CD8-positive, alpha-beta memory T cell (primary cell): ENCODE measurements at places on chromosomes 4 and X.

DNA sequence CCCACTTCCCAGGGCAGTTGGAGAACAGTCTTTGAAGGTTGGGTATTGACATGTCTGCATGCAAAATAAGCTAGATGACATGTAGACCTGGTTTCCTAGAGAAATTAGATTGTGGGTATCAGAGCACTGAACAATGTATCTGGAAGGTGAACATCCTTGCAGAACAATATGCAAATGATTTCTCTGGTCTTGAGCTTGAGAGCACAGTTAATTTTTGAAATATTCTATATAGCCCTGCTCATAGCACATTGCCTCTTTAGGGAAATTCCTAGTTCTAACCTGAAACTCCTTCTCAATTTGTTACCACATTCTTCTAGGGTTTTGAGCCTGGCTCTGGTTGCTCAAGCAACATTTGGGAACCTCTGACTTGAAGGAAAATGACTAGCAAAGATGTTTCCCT lies 41.6 kb upstream of the LAS1L start:
- DNase-seq, result no peak

- DNase-seq, result peak; percentile 37
Measured at GRCh38 chr4:151801547-151802516, 41.0 kb upstream of the GATB start.

GRCh38 chr4:77158487-77158861 lies 1.5 kb downstream of the CCNG2 start:
- DNase-seq, result no peak

GRCh38 chrX:38103857-38104812 lies 97.8 kb downstream of the SYTL5 start:
- no peak for DNase-seq

DNA sequence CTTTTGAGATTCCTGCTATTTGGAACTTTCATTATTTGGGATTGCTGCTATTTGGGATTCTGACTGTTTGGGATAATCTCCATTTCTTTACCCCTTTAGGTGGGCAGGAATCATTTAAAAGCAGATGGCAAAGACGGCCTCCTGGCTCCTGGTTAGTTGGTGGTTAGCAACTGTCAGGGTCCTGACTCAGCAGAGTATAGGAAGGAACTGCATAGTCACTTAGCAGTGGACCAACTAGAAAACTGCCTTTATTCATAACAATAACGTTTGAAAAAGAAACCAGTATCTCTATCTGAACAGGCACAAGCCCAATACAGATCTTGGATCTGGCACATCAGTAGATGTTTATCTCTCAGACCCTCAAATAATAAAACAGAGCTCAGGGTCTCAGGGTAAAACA lies 469.7 kb upstream of the FGF16 start:
- no peak for DNase-seq

DNA sequence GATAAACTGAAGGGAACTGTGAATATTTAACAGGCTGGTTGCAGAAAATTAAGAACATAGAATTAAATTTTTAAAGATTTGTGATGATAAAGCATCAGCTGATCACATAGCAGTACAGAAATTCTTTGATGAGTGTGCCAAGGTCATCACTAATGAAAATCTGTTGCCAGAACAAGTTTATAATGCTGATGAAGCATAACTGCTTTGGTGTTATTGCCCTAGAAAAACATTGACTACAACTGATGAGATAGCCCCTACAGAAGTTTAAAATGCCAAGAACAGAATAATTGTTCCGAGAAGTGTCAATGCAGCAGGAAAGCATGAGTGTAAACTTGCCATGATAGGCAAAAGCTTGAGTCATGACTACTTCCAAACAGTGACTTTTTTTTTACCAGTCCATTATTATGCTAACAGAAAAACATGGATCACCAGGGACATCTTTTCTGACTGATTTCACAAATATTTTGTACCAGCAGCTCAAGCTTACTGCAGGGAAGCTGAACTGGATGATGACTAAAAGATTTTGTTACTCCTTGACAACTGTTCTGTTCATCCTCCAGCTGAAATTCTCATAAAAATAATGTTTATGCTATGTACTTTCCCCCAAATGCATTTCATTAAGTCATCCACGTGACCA lies 1136.6 kb downstream of the FAT4 start:
- no peak for DNase-seq

DNA sequence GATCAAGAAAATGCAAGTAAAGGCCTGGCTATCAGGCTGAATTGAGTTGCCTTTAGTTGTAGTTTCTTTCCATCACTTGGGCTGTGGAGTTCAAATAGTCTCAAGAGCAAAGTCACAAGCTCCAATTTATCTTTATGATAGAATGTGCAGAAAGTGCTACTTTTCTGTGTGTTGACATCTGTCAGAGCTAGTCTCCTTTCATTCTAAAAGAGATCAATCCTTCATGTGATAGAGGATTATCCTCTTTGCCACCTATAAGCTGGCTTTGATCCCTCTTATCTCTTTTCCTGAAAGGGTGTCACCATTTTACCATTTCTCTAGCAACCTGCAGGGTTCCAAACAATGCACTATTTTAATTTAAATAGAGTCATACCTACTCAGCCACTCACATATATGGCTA lies 224.9 kb downstream of the TEX13A start:
- DNase-seq, result no peak

DNA sequence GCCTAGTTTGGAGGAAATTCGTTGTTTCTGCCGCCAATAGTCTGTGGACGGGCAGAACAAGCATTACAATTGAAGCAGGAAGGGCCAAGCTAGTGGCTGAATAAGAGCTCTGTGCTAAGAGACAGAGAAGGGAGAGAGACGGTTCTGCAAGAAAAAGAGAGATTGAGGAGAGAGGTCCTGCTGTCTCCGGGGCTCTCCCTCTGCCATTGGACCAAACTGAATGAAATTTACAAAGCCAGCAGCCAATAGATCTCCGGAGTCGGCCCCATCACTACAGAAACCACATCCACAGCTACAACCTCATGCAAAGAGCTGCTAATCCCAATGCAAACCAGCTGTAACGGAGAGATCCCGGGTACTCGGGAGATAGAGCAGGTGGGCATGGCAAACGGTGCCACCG lies at the start of gene NLGN4X:
TSS of gene NLGN4X (minus strand) at position 148 of the 400 bp plus-strand sequence. CDS start 77,401 bp downstream, outside the sequence.
- no peak for DNase-seq

DNA sequence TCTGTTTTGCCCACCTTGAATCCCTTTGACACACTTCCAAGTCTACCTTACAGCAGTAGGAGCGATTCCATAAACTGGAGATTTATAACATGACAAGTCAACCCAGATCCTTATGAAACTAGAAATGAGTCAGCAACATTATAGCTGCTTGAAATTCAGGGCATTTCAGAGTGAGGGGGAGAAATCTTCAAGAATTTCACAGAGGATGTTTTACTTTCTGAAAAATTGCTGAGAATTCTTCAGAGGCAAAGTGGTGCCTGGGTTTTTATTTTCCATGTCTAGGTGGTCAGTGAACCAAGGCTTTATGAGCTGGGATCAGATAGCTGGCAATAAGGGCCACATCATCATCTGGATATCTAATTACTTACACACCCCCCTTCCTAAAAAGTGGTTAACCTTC lies 119.8 kb downstream of the PPARGC1A start:
- DNase-seq, result no peak

DNA sequence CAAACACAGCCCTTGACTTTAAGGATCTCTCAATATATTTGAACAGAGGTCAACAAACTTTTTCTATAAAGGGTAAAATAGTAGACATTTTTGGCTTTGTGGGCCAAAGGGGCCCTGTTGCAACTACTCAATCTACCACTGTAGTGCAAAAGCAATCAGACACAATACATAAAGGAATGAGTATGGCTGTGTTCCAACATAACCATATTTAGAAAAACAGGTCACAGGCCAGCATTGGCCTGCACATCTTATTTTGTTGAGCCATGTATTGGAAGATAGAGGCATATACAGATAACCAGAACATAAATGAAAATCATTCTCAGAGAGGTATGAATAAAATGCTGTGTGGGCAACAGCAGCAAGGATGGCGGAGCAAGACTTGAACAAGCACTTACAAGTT lies 49.8 kb downstream of the MID1 start:
- no peak for DNase-seq

GRCh38 chr4:132218406-132218805 lies 930.7 kb upstream of the PCDH10 start:
- DNase-seq, result no peak

GRCh38 chrX:94742772-94743171 lies 1068.8 kb downstream of the FAM133A start:
- DNase-seq, result no peak

GRCh38 chr4:181909368-181909767 lies 333.8 kb upstream of the TENM3 start:
- DNase-seq, result no peak

GRCh38 chrX:150868625-150869024 lies 29.8 kb downstream of the CD99L2 start:
- no peak for DNase-seq

GRCh38 chr4:65482410-65482809 lies 187.9 kb downstream of the EPHA5 start:
- no peak for DNase-seq

DNA sequence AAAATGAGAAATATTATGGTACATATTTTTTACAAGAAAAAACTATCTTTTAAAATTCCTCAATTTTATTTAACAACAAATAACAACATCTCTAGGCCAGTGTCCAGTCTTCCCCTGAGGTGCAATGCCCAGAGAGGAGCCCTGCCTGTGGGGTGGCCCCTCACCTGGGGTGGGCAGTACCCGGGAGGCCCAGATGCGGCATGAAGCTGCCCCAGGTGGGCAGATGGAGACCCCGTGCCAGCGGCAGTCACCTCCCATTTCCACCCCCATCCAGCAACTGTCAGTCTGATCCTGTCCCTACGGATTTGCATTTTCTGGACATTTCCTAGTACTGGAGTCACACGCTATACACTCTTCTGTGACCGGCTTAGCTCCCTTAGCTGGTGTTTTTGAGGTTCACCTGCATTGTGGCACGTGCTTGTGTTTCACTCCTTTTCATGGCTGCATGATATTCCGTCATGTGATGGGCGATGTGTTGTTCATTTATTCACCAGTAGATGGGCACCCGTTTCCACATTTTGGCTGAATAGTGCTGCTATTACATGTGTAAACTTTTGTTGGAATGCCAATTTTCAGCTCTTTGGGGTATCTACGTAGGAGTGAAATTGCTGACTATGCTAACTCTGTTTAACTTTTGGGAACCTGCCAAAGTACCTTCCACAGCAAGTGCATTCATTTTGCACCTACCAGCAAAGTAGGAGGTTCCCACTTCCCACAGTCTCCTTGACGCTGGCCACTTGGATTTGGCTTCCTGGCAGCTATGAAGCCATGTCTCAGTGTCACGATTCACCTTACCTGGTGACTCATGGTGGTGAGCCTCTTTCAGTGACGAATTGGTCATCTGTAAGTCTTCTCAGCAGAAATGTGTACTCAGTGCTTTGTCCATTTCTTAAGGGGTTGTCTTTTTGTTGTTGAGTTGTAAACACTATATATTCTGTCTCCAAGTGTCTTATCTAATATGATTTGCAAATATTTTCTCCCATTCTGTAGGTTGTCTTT lies 11.7 kb upstream of the MAEA start:
- DNase-seq, result no peak

DNA sequence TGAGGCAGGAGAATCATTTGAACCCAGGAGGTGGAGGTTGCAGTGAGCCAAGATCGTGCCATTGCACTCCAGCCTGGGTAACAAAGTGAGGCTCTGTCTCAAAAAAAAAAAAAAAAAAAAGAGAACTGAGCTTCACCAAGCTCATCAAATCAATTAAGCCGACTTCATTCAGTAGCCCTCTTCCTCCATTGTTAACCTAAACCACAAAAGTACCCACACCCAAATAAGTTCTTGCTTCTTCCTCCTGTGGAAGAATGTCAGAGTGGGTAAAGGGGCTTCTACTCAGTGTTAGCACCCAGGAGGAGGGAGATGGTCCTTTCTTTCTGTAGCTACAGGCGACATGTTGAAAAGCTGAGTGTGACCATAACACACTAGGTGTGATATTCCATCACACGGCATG lies 58.6 kb upstream of the CHRNA9 start:
- DNase-seq, result no peak

DNA sequence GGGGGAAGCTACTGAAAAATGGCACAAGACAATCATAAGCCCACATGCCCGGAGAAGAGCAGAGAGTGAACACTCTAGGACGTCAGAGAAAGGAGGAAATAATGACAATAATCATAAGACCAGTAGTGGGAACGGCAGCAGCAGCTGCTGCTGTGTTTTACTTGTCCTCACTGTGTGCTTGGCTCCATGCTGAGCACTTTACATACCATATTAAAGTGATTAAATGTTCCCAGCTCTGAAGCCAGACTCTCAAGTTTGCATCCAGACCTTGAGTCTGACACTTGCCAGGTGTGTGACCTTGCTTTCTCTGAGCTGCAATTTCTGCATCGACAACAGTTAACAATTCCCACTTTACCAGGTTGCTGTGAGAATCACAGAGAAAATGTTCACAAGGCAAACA lies 255.4 kb downstream of the SPANXN1 start:
- DNase-seq, result no peak

- DNase-seq, result no peak
Measured at GRCh38 chr4:154033921-154034320, 245.0 kb upstream of the SFRP2 start.
